NCI-H1694 treated with DMSO at 0.1 percent for 48 hours (cell line): ENCODE measurements at places on chromosomes 12 and 14.

DNA sequence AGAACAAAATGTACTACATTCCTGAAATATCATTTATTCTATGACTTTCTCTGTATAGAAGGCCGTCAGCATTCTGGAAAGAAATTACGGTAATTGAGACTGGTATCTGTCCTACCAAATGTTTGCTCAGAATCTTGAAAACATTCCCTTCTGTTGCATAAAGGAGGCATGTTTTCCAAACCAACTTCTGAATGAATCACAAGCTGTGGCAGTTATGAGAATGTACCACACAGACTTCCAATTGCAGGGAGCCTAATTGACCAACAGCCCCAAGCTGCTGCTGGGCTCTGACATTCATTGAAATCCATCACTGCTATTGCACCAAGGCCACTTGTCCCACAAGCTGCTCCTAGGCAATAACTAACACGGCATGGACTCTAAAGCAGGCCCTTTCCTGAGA lies 185.3 kb upstream of the CCDC196 start:
- DNase-seq = no peak

DNA sequence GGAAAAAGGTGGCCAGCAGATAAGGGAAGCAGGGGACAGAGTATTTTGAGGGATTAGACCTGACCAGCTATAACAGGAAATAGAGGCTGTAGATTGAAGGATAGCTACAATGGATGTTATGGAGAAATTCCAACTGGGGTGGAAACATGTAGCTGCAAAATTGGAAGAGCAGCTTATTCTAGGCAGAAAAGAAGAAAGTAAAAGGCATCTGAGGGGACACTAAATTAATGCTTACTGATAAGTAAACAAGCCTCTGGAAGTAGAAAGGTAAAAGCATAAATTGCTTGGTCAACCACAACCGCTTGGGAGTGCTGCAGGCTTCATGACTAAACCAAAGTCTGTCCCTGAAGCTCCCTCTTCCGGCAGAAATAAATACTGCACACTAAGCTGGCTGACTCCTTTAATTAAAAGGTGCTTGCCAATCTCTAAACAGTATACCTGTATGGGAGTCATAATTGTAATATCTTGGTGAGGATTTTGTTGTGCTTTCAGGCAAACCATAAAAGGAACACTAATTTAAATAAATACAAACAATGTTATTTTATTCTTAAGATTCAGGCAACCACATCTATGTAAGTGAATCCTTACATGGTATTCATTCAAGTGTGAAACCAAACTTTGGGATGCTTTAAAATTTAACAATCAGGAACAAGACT lies 7.7 kb downstream of the UBC start:
- DNase-seq = no peak

- no peak for DNase-seq
Measured at GRCh38 chr12:67807814-67808213, 159.3 kb downstream of the DYRK2 start.

GRCh38 chr12:90970471-90970870 lies 15.5 kb upstream of the CCER1 start:
- DNase-seq = no peak

GRCh38 chr14:75804570-75805275 lies 143.7 kb downstream of the TTLL5 start:
- DNase-seq = no peak
